Pancreas (tissue), 10 donors: ENCODE measurements at places on chromosomes 1 and 21. TPM values are rescaled to one million over a fixed set of nuclear protein-coding genes. Genes with fewer than 3 reads are reported as not detected.

FCRLA gene
- not detected for total RNA-seq

ARHGEF16 gene
- total RNA-seq: 12.2 TPM

S100A14 gene
- 21.6 TPM for total RNA-seq

FMO5 gene
- total RNA-seq: 14.9 TPM

- no peak overlapping the region for H3K4me3 ChIP-seq
- no peaks in the 10 kb centered on the region for H3K4me1 ChIP-seq
- no peak for DNase-seq
- no peak overlapping the region for H3K27ac ChIP-seq
Measured at GRCh38 chr1:108678706-108679105, 13.4 kb upstream of the PRPF38B start.

COG2 gene
- 16.9 TPM for total RNA-seq

UBASH3A gene
- total RNA-seq: 0.28 TPM

DNA sequence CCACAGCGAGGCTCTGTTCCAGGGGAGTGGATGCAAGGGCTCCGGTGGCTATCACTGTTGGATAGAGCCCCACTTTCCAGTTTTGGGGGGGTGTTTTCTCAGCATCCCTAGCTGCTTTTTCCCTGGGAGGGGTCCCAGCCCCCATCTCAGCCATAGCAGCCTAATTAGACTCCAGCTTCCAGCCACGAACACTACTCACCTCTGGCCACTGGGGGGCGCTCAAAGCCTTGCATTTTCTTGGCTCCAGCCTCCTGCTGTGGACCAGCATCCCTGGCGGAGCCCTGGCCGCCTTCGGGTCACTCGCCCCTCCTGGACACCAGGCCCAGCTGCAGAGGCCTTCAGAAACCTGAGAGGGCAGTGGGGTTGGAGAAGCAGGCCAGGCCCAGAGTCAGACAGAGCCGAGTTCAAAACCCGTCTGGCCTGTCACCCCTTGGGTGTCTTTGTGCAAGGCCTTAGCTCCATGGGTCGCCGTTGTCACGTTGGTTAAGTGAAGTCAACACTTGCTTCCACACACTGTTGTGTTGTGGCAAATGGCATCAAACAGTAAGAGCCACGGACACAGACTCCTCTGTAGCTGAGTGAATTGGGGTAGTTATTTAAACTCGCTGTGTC is 93.5 kb upstream of the ACTL8 start:
- peak; percentile 32 for DNase-seq
- H3K27me3 ChIP-seq: no peaks in the 10 kb centered on the region
- H3K4me1 ChIP-seq: no peaks in the 10 kb centered on the region
- H3K27ac ChIP-seq: no peak overlapping the region
- no peak overlapping the region for H3K4me3 ChIP-seq

DNA sequence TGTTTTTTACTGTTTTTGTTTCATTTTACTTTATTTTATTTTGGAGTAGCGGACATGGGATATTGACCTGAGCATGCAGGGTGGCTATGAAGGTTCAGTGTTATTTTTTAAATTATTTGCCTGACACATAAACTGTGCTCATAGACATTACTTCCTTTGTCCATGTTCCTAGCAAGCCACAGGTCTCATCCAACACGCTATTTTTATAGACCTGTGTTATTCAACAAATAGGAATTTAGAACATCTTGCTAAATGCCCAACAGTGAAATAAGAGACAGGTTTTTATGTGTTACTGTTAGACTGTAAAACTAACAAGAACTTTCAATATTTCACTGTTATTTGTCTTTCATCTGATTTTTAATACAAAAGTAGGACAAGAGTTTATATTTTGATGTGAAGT is 756.4 kb downstream of the KCNT2 start:
- no peak for DNase-seq
- no peaks in the 10 kb centered on the region for H3K27me3 ChIP-seq
- no peaks in the 10 kb centered on the region for H3K36me3 ChIP-seq
- no peaks in the 10 kb centered on the region for H3K4me1 ChIP-seq
- H3K4me3 ChIP-seq: no peak overlapping the region

SPRR2F gene
- total RNA-seq: not detected

PEAR1 gene
- total RNA-seq: 3.7 TPM

DNA sequence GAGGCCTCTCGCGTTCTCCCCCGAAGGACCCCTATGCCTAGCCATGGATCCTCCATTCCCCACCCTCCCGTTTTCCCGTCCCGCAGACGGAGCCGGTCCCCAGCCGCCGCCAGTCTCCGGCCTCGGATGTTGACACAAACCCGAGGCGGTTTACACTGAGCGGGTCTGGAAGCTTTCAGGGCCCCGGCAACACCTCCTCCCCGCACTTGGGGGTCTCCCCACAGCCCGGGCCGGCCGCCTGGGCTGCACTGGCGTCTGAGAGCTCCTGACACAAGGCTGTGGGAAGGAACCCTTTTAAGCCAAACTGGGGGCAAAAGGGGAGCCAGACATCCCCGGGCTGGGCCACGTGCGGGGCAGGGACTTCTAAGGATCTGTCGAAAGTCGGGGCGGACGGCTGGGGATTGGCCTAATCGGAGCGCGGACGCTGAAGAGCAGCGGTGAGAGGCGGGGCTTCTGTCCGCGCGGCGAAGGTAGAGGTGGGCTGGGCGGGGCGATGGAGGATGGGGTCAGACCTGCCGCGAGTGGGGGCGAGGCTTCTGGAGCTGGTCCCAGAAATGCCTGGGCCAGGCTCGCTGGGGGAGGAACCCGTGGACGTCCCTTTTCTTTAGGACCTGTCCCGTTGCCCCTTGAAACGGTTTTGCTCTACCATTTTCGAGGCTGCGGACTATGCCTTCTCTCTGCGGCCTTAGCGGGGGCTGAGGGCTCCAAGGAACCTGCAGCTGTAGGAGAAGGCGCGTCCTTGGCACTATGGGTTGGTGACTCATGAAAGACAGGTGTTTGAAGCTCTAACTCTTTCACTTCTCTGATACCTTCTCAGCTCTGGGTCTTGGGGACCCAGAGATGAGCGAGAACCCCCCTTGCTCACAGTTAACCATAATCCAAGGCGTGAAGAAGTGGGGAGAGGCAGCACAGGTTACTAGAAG is 1.2 kb upstream of the HPCAL4 start:
- no peaks in the 10 kb centered on the region for H3K27me3 ChIP-seq
- H3K4me3 ChIP-seq: peak overlapping the region; percentile 38
- DNase-seq: peak; percentile 80
- no peaks in the 10 kb centered on the region for H3K36me3 ChIP-seq
- no peak overlapping the region for H3K27ac ChIP-seq

GRCh38 chr1:2318314-2319278 is 72.8 kb downstream of the MORN1 start:
- no peak for DNase-seq
- no peak overlapping the region for H3K4me3 ChIP-seq
- H3K27me3 ChIP-seq: no peaks in the 10 kb centered on the region
- H3K36me3 ChIP-seq: no peaks in the 10 kb centered on the region
- H3K4me1 ChIP-seq: no peaks in the 10 kb centered on the region

C8B gene
- 0.22 TPM for total RNA-seq

DNA sequence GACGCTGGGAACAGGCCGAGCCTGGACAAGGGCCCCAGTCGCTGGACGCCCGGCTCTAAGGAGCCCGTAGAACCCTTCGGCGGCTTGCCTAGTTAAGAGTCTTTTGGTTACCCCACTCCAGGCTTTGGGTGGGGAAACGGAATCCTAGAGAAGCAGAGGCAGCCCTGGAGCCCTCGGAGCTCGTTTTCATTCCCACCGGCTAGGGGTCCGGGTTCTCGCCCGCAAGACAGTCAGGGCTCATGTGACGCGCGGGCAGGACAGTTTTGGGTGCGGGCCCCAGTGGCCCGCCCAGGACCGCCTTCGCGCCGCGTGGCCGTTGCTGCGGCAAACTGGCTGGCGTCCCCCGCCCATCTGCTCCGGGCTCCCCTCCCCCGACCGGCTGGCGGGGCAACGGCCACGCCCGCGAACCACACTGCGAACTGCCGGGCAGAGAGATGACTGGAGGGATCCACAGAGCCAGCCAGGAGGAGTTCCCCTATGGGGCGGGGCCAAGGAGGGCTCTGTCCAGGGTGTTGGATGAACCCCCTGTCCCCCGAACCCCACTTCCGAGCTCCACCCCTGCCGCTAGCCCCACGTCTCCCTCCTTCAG is 829 bp upstream of the HES2 start:
- H3K4me1 ChIP-seq: peaks cover 11% of the 10 kb centered on the region
- H3K27ac ChIP-seq: no peak overlapping the region
- no peaks in the 10 kb centered on the region for H3K27me3 ChIP-seq
- DNase-seq: no peak

DNA sequence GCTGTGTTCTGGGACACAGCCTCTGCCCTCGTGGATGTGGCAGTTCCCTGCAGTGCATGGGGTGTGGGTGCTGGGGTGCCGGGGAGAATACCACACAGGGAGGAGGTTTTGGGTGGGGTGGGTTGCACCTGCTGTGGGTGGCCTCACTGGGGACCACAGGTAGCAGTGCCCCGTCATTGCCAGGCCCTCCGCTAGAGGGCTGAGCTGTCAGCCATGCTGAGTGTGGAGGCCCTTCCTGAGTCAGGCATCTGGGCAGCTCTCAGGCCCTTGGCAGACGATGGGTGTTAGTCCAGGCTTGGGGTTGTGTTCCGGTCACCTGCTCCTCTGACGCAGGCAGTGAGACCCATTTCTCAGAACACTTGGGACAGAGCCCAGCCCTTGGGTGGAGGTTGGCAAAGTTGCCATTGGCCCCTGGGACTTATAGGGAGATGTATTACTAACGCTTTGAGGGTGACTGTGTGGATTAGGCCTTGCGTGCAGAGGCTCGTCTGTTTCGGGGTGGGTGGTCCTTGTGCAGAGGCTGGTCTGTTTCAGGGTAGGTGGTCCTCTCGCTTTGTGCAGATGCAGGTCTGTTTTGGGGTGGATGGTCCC is 23.9 kb downstream of the PCNT start:
- DNase-seq: no peak
- H3K4me1 ChIP-seq: no peaks in the 10 kb centered on the region
- H3K36me3 ChIP-seq: peaks cover 18% of the 10 kb centered on the region
- no peaks in the 10 kb centered on the region for H3K27me3 ChIP-seq
- H3K27ac ChIP-seq: no peak overlapping the region

GRCh38 chr21:45524756-45525152 is 17.5 kb downstream of the SLC19A1 start:
- no peaks in the 10 kb centered on the region for H3K36me3 ChIP-seq
- peaks cover 5% of the 10 kb centered on the region for H3K4me1 ChIP-seq
- no peaks in the 10 kb centered on the region for H3K27me3 ChIP-seq
- H3K4me3 ChIP-seq: no peak overlapping the region
- no peak overlapping the region for H3K27ac ChIP-seq

PATJ gene
- 22.6 TPM for total RNA-seq

DNA sequence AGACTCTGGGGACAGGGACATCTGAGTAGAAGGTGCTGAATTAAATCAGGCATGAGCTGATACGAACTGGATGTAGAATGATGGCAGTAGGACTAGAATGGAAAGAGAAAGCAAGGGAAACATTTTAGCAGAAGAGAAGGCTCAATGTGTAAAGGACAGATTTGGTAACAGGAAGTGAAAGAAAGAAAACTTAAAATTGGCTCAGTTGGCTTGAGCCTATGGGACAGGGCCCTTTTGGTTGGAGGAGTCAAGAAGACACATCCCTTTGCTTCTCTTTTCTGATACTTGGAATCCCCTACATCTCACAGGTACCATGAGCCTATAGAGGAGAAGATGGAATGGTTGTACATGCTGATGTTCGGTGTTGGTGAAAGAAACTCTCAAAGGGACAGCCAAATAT is 300.6 kb upstream of the PLXNA2 start:
- H3K4me1 ChIP-seq: no peaks in the 10 kb centered on the region
- H3K27me3 ChIP-seq: no peaks in the 10 kb centered on the region
- no peak for DNase-seq
- H3K36me3 ChIP-seq: no peaks in the 10 kb centered on the region
- no peak overlapping the region for H3K4me3 ChIP-seq

HSPB7 gene
- 0.65 TPM for total RNA-seq

DNA sequence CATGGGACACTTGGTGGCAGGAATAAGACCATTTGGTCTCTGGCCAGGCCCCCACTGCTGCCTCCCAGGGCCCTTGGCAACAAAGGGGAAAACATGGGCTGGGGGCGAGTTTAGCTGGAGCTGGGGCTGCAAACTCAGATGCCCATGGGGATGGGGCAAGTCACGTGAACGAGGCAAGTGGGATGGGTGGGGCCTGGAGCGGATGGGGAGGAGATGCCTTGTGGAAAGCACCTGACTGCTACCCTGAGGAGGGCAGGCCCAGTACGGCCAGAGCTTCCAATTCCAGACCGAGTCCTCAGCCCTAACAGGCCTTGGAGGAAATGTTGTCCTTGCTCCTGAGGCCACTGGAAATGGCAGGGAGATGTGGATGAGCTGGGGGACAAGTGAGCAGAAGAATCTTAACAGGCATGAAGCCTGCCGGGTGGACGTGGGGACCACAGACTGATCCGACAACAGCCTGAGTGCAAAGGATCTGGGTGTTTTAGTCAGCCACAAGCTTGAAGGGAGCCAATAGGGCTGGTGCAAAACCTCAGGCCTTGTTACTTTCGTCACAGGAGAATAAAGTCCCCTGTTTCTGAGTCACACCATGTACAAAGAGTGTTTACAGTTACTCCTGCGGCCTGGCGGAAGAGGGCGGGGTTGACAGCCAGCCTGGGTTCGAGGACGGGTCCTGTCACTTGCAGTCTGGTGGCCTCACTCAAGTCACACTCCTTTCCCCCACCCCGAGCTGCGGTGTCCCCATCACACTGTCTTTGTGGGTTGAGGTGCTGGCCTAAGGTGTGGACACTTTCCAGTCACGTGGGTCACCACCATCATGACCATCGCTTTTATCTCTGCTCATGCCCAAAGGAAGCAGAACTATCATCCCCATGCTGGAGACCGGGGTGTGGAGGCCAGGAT is 19.1 kb downstream of the RUNX3 start:
- no peak overlapping the region for H3K4me3 ChIP-seq
- H3K36me3 ChIP-seq: no peaks in the 10 kb centered on the region
- no peak overlapping the region for H3K27ac ChIP-seq
- H3K27me3 ChIP-seq: no peaks in the 10 kb centered on the region
- no peak for DNase-seq

FCGR1A gene
- 1.9 TPM for total RNA-seq

KRTAP13-2 gene
- not detected for total RNA-seq

- H3K4me1 ChIP-seq: peaks cover under 1% of the 10 kb centered on the region
- H3K27ac ChIP-seq: no peak overlapping the region
- H3K36me3 ChIP-seq: no peaks in the 10 kb centered on the region
- H3K4me3 ChIP-seq: no peak overlapping the region
- H3K27me3 ChIP-seq: no peaks in the 10 kb centered on the region
Measured at GRCh38 chr21:42476388-42477331, 19.4 kb downstream of the RSPH1 start.

- no peaks in the 10 kb centered on the region for H3K4me1 ChIP-seq
- no peak overlapping the region for H3K27ac ChIP-seq
- H3K27me3 ChIP-seq: no peaks in the 10 kb centered on the region
- no peak for DNase-seq
- H3K36me3 ChIP-seq: no peaks in the 10 kb centered on the region
Measured at GRCh38 chr1:107954126-107954525, 10.9 kb downstream of the VAV3 start.

DNA sequence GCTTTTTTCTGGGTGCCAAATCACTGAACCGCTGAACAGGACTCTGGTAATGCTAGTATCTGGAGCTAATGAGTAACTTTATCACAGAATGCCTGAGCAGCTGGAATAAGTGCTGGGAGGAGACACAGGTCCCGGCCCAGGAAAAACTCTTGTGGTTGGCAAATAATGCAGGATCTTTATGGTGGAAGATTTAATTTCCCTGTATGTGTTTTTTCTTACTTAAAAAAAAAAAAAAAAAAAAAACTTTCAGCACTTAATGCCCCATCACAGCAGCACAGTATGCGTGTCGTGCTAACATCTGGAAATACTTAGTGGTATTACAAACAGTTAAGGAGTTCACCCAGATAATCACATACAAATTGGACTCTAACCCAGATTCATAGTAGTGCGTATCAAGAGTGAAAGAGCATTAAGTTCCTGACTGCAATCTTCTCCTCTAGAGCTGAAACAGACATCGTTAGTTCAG is 220.7 kb downstream of the TOMM20 start:
- no peaks in the 10 kb centered on the region for H3K4me1 ChIP-seq
- H3K27ac ChIP-seq: peak overlapping the region; percentile 46
- H3K27me3 ChIP-seq: no peaks in the 10 kb centered on the region
- H3K4me3 ChIP-seq: no peak overlapping the region

SLFNL1 gene
- total RNA-seq: 0.38 TPM

SLC5A9 gene
- total RNA-seq: 4.1 TPM
